ENCODE measurements at places on chromosomes 7 and 10.
A peak's percentile ranks its signal among the peaks of the same experiment; 100 is the strongest.

- no peak for DNase-seq
These were observed 62.1 kb upstream of the LYZL2 start for GRCh38 chr10:30691639-30692015.

- no peak for DNase-seq
These were observed 139.9 kb downstream of the ARL4A start for GRCh38 chr7:12827219-12827821.

GRCh38 chr10:121296881-121297585 lies 301.2 kb downstream of the FGFR2 start:
- no peak for DNase-seq

- no peak for DNase-seq
These were observed 579.9 kb downstream of the AUTS2 start for GRCh38 chr7:70178211-70178610.

GRCh38 chr7:149302222-149302621 lies 40.2 kb downstream of the ZNF783 start:
- no peak for DNase-seq

- DNase-seq, result no peak
These were observed 429.2 kb downstream of the SDK1 start for GRCh38 chr7:3730276-3730675.

- no peak for DNase-seq
These were observed 11.4 kb upstream of the SCART1 start for GRCh38 chr10:133442191-133442966.

- DNase-seq, result no peak
These were observed 570 bp downstream of the BMS1 start for GRCh38 chr10:42783181-42783549.

- DNase-seq, result no peak
These were observed 57.8 kb downstream of the LGI1 start for GRCh38 chr10:93815304-93816096.

- DNase-seq, result no peak
These were observed 115.3 kb downstream of the DGKI start for GRCh38 chr7:137731436-137731835.

DNA sequence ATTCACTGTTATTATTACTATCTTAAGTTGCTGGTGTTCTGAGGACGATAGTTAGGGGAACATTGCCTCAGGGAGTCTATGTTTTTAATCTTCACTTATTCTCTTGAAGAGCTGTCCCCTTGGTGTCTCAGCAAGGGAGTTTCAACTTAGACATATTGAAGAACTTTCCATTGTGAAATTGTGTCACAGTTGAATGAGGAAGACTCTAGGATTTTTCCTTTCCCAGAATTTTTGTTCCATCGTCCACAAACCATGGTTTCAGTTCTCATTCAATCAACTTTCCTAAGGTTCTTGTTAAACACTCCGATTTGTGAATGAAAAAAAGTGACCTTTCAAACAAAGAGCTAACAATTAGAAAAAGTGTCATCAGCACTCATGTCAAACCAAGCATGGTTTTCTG lies 128.3 kb downstream of the GATA3 start:
- no peak for DNase-seq

DNA sequence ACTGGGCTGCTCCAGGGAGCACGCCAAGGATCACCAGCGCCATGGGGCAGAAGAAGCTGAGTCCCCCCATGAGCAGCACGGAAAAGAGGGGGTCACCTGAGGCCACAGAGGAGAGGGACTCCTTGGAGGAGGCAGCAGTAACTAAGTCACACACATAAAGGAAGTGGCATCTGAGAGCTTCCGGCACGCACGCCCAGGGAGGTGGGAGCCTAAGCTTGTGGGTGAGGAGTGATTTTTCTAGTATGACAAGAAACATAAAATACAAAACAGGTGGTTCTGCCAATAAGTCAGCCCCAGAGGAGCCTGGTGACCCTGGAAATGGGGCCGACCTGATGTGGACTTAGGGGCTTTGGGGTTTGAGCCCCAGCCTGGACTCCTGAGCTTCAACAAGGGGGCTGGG lies 60.8 kb downstream of the CARD11 start:
- no peak for DNase-seq

- no peak for DNase-seq
These were observed 716.5 kb downstream of the INHBA start for GRCh38 chr7:40986351-40986873.

DNA sequence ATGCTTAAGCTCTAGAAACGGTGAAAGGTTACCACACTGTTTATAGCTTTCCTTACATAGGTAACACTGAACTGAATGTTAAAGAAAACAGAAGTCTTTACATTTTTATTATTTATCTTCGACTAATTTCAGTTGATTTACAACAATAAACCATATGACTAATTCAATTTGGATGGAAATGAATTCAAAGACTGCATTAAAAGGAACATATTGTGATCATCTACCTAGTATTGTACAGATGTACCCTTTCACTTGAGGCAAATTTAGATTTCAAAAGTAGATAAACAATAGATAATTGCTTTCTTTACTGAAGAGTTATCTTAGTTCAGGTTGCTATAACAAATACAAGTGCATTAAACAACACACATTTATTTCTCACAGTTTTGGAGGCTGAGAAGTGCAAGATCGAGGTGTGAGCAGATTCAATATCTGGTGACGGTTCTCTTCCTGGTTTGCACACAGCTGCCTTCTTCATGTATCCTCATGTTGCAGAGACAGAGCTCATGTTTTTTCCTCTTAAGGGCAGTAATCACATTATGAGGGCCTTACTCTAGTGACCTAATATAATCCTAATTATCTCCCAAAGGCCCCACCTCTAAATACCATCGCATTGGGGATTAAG lies 15.0 kb upstream of the ARMC3 start:
- no peak for DNase-seq

- no peak for DNase-seq
These were observed 10.0 kb upstream of the SPOCK2 start for GRCh38 chr10:72098301-72098835.

GRCh38 chr10:114068054-114068707 lies 24.5 kb downstream of the ADRB1 start:
- no peak for DNase-seq

DNA sequence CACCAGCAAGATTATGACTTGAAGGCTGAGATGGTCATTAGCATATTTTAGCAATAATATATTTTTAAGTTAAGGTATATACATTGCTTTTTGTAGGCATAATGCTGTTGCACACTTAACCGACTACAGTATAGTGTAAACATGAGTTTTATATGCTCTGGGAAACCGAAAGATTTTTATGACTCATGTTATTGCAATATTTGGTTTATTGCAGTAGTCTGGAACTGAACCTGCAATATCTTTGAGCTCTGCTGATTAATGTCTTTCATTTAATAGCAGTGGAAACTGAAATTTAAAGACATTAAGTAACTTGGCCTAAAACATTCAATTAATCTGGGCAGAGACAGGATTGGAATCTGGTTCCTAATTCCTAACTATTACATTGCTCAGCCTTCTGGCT lies 266.7 kb upstream of the PLXDC2 start:
- DNase-seq, result no peak

- no peak for DNase-seq
These were observed 8.5 kb downstream of the ARL4A start for GRCh38 chr7:12695965-12696364.

GRCh38 chr7:1975581-1975980 lies 257.2 kb downstream of the MAD1L1 start:
- no peak for DNase-seq

GRCh38 chr10:110355922-110356627 lies 51.4 kb upstream of the SMNDC1 start:
- no peak for DNase-seq

DNA sequence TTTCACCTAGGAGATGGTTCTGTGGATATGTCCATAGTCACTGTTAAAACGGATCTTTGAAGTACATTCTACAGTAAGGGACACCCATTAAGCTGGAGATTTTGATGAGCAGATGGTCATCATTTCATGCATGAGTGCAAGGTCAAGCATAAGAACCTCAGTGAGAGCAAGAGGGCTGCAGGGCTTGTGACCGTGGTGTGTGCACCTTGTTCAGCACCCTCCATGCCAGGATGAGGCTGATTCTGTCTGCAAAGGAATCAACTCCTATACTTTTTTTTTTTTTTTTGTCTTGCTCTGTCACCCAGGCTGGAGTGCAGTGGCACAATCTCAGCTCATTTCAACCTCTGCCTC lies 17.6 kb downstream of the PDSS1 start:
- DNase-seq, result no peak

DNA sequence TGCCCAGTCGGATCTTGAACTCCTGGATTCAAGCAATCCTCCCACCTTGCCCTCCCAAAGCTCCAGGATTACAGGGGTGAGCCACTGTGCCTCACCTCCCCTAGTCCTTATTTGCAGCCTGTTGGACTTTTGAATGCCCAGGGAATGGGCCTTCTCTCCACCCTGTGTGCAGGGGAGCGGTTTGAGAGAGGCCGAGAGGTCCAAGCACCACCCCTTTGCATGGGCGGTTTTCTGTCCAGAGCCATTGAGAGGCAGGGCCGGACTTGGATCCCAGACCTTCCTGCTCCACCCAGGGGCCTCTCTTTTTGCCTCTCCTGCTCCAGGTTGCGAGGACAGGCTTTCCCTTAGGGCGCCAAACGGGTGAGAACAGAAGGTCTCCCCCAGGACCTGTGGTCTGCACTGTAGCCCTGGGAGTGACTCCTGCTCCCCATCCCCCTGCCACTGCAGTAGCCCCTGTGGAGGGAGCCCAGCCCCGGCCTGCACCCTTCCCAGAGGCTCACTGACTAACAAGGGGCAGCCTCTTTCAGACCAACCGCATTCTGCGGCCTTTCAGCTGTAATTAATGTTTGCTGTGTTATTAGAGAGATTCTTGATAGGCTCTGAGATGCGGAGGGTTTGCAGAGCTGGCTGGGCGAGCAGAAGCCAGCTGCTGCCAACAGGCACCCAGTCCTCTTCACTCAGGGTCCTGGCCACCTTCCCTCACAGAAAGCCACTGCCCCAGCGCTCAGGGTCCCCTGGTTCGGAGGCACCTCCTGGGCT lies 57.9 kb downstream of the ELFN1 start:
- no peak for DNase-seq

GRCh38 chr10:17134737-17135260 lies 5.2 kb upstream of the CUBN start:
- no peak for DNase-seq

- DNase-seq, result no peak
These were observed 86.2 kb upstream of the DYNC1I1 start for GRCh38 chr7:95686109-95686508.

DNA sequence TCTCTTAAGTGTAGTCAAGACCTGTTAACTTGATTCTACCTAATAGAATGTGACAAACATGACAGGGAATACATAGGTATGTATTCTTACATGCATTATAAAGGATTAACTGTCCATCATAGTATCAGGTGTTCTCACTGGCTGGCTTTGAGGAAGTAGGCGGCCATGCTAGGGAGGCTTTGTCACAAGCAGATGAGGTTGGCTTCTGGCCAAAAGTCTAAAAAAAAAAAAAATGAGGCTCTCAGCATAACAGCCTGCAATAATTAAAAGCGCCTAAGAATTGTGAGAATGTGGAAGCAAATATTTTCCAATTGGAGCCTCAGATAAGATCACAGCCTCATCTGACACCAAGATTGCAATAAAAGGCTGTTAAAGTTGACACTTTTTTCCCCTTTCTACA lies 1256.8 kb upstream of the SORCS1 start:
- DNase-seq, result no peak

GRCh38 chr10:77553311-77553710 lies 84.3 kb downstream of the KCNMA1 start:
- no peak for DNase-seq

- DNase-seq, result no peak
These were observed 2.3 kb upstream of the ELFN1 start for GRCh38 chr7:1667566-1668395.

DNA sequence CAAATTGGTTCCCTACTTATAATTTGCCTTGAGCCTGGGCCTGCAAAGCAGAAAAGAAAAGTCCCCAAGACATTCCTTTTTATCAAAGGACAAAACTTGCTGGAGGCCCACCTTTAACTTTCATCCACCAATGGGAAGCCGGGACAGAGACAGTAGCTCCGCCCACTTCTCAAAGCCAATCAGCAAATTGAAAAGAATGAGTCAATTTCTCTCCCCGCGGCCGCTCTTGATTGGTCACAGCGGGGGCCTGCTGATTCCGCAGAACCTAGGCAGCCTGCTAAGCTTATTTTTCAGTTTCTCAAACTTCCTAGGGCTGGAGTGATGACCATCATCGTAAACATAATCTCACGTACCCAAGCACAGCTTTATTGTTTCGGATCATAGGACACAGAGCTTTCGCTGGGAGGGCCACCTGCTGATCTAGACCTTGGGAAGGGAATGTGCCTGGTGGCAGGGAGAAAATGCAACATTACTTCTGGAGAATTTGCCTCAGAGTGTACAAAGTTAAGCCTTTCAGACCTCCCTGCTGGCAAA lies at the start of gene SLC13A4:
SLC13A4 (minus strand) TSS at position 51 of the 534 bp plus-strand sequence. CDS start 690 bp downstream, outside the sequence.
- DNase-seq, result peak; percentile 59

DNA sequence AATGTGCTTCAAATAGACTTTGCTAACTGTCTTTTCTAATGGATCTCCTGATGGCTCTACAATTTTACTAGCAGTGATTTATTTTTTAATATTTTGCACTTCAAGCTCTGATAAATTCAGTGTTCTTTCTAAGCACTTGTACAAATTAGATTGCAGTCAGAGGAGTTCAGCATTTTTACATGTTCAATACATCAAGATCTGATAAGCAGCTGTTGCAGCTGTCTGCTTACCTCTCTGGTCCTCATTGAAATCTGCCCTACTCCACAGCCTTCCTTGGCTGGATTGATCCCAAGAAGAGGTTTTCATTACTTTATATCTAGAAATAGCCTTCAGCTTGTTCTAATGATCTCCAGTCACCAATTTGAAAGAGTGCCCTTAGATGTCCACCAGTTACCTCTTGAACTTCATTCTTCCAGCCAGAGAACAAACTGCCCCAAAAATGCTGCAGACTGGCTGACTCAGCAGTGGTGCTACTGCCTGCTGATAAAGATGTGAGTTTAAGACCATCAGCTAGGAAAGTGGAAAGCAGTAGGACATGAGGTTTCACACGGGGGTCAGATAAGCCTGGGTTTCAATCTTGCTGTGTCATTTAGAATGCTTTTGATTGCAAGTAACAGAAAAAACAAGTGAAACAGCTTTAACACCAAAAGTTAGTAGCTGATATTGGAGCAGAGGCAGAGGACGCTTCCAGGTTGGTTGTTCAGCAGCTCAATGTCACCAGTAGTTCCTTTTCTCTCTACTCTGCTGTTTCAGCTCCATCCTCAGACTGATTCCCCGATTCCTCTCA lies 350.9 kb upstream of the NPVF start:
- no peak for DNase-seq

DNA sequence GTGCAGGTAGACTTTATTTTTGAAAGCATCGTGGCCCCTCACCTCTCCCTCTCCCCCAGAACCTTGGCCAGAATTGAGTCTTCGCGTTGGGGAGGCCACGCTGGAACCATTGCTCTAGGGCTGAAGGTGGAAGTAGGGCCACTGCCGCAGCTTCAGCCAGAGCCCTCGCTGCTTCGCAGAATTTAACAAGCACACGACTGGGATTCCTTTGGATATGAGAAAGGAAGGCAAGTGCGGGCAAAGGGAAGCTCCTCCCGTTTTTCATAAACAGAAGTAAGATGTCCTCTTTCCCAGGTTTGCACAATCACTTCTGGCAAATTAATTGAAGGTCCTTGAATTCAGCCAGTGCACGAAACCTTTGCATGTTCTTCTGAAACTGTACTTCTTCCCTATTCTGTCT lies 168.1 kb downstream of the CCDC3 start:
- no peak for DNase-seq
